Natural killer cell treated with Interleukin-12 subunit alpha and Interleukin-12 subunit beta and Interleukin-15 and Interleukin-18, amount 100 ng/mL, for 72 hours (primary cell): ENCODE measurements at places on chromosomes 12 and 14.

DNA sequence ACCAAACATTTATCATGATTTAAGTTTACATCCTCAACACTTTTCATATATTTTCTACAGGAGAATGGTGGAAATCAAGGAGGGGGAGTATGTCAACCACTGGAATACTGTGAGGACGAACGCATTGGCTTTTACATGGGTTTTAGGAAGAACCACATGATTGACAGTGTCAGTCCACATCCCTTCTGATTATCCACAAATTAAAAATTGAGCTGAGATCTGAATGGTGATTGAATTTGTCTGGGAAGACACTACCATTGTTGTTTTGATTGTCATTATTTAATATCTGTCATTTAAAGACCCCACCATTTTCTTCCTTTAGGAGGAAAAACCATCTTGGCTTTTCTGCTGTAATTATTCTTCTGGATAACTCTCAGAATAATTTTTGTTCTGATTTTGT is 31.3 kb upstream of the KLRF1 start:
- no peak for DNase-seq

- DNase-seq, result no peak
These were observed 280.8 kb downstream of the ATXN7L3B start for GRCh38 chr12:74818412-74818811.

GRCh38 chr12:123468786-123469185 is 10.8 kb downstream of the SNRNP35 start:
- no peak for DNase-seq

DNA sequence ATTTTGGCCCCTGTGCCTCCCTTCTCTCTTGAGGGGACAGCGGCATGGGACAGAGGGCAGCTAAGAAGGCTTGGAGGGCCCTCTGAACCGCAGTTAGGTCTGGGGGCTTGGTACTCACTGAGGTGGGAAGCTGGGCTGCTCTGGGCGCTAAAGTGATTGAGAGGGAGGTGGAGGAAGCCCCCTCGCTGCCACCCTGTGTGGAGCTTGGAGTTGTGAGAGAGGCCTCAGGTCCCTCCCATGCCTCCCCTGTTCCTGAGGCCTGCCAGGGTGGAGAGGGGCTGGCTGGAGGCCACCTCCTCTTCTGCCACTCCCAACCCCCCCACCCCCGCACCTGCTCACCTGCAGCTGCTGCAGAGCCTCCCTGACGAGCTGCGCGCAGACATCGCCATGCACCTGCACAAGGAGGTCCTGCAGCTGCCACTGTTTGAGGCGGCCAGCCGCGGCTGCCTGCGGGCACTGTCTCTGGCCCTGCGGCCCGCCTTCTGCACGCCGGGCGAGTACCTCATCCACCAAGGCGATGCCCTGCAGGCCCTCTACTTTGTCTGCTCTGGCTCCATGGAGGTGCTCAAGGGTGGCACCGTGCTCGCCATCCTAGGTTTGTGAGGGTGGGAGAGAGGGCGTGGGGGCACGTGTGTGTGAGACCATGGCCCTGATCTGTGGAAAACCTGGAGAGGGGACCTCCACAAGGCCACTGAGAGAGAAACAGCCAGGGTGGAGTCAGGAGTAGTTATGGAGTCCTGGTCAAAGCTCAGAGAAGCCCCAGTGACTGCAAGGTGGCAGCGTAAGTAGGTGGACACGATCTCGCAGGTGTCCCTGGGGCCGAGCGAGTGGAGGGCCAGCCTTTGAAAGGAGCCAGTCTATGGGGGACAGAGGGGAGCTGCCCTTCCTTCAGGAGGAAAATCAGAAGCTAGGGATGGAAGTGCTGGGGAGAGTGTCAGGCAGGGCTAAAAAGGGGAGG is 11.2 kb downstream of the KCNH3 start:
- DNase-seq, result no peak

GRCh38 chr12:89685363-89685972 is 23.2 kb downstream of the ATP2B1 start:
- no peak for DNase-seq

GRCh38 chr12:105814283-105814682 is 324.5 kb downstream of the NUAK1 start:
- DNase-seq, result no peak

DNA sequence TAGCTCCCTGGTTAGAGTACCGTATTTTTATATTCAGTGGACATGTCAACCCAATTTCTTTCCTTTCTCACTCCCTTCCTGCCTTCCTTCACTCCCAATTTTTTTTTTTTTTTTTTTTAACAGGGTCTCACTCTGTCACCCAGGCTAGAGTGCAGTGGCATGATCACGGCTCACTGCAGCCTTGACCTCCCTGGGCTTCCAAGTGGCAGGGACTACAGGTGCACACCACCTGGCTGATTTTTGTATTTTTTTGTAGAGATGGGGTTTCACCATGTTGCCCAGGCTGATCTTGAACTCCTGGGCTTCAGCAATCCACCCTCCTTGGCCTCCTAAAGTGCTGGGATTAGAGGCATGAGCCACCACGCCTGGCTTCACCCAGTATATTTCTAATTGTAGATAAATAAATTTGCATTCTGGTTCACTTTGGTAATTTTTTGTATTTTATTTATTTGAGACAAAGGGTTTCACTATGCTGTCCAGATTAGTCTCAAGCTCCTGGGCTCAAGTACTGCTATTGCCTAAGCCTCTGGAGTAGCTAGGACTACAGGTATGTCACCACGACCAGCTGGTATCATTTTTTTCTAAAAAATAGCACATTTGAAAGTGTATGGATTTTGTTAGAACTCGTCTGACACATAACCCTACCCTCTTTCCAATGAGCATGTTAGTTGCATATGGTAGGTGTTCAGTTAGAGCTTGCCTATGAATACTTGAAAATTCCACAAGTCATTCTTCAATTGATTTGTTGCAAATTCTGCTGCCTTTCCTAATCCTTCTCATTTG is 15.7 kb downstream of the SLC38A2 start:
- DNase-seq, result no peak

DNA sequence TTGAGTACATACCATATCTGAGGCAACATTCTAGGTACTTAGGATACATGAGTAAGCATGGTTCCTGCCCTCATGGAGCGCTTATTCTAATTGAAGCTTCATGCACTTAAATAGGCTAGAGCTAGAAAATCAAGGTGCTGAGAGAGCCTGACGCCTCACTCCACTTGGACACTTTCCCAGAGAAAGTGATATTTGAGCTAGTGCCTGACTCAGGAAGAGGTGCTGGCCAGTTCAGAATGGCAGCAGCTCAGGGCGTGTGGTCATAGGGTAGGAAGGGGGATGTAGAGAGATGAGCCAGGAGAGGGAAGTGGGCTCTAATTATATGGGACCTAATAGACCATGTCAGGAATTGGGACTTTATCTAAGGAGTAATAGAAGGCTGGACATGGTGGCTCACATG is 33.3 kb downstream of the TULP3 start:
- no peak for DNase-seq

- DNase-seq, result no peak
These were observed 29.8 kb downstream of the LRRK2 start for GRCh38 chr12:40254455-40255085.

- no peak for DNase-seq
These were observed 98.7 kb upstream of the PDZRN4 start for GRCh38 chr12:41089438-41089837.

DNA sequence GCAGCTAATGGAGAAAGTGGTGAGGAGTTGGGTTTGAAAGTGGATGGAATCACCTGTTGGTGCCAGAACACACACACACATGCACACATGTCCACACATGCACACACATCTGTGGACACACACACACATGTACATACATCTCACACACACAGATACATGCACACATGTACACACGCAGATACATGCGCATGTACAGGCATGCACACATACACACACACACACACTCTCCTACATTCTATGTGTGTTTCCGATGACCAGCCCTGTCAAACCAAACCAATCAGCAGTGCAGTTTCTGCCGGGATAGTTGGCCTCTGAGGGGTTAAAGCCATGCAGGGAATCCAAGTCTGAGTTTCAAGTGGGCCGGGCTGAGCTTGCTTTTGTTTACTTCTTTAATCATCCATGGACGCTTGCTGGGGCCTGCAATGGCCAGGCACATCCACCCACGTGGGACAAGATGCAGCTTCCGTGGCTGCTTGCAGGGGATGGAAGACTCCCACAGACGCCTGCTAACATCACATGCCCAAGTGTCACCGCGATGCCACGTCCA is 52.5 kb downstream of the GALNT9 start:
- DNase-seq, result no peak

DNA sequence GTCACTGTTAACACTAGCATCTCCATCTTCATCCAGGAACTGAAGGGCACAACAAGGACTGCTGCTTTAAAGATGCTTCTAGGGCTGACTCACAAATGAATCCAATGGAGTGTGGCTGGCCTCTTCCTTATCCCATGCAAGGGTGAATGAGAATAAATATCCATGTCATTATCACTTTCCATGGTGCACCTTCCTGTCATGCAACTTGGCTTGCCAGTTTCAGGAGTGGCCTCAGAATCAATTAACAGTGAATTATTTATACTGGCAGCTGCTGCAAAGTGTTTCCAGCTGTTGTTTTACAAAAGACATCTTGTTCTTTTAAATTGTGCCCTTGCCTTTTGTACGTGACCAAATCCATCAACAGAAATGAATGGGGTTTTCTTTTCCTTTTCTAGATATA is 499.3 kb upstream of the TMEM132C start:
- DNase-seq, result no peak

- no peak for DNase-seq
These were observed 170.0 kb upstream of the PRMT8 start for GRCh38 chr12:3320881-3321509.

DNA sequence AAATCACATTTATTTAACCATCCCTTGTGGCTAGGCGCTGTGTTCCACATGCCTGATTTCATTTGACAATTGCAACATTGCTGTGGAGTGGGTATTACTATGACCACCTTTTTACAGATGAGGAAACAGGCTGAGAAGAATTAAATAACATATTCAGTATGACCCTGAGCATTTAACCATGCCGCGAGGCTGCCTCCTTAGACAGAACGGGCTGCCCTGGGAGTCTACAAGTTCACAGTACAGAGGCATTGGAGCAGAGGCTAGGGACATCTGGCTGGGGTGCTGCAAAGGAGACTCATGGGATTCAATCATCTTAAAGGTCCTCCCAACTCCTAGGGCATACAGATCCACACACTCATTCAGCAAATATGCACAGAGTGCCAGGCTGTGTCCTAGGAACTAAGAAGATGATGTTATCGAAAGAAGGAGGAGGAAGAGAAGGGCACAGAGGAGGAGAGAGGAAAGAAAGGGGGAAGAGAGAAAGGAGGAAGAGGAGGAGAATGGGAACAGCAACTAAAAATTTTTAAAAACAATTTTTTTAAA is 164.7 kb upstream of the CCND2 start:
- DNase-seq, result no peak

DNA sequence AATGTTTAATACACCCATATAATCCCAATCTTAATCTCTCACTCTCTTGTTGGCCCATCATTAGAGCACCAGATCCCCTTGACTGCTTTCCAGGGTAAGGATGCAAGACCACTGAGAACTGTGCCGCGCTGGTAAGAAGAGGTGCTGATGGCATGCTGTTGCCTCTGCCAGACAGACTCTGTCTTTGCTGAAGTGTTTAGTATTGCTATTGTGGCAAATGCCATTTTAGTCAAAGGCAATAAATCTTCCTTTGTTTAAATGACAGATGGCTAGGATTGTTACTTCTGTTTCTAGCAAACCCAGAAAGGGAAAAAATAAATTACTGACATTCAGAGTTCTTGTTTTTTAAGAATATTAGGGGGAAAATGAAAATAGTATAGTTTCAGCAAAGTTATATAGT is 152.3 kb downstream of the MON2 start:
- no peak for DNase-seq

DNA sequence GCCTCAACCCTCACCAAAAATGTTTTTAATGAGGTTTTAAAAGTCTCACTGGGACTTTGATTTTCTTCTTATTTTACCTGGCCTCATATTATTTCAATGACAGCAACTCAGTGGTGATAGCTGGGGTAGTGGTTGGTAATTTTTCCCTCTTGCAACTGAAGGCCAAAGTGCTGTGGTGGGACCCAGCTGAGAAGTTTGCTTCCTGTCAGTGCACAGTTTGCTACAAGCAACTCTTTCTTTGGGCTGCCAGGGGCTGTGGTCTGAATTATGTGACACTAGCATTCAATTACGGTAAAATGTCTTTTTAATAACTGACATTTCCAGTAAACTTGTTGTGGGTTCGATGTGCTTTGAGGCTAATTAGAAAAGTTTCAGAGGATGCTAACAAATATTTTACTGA is 65.3 kb downstream of the IFNG start:
- DNase-seq, result peak; percentile 86

DNA sequence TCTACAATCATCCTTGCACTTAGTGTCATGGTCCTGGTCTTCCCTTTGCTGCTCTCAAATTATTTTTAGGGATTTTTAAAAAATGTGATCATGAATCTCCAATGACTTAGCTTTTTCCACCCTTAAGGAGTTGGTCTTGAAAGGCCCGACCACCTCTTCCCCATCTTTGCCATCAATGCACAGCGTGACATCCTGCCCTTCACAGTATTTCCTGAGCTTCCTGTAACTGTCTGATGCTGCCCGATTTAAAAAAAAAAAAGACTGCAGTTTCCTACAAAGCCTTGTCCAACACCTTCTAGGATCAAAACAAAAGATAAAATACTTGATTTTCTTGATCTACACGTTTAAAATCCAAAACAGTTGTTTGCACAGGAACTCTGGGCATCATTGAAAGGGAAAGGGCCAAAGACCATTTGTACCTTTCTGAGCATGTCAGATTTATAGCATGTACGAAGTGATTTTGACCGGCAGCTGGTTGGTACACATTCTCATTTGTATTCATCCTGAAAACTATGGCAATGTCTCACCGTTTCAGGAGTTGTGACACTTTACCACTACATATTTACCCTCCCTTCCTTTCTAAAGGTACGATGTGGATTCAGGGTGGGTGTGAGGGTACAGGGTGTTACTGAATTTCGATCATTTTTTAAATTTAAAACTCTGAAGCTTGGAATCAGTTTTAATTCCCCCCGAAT is 7.4 kb upstream of the ELK3 start:
- no peak for DNase-seq

DNA sequence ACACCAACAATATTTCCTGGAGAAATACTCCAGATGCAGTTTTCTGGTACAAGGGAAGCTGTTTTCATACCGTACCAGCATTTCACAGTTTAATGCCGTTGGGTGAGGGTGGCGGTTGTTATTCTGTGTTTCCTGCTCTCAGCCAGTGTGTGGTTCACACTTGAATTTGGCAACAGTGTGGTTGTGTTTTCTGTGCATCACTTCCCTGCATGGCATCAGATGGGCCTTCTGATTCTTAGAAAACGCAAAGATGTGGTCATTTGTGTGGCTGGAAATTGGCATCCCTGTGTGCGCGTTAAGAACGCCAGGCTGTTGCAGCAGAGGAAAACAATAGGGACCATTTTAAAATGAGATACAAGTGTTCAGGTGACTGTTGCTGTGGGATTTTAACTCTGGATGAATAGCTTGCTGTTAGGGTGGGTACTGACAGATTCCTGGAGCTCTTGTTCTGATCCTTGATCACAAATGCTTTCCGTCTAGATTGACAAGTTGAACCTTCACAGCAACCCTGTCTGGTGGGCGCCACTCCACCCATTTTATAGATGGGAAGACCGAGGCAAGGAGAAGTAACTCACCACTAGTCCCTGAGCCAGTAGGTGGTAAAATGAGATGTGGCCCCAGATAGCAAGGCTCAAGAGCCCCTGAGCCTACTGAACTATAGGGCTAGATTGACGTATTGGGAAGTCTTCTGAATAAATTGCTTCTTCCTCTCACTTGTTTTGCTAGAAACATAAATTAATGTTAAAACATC is 231.2 kb downstream of the CHST11 start:
- peak; percentile 90 for DNase-seq
